ENCODE measurements at places on chromosomes 11 and 22.

GRCh38 chr11:64121663-64122410 is 44.1 kb downstream of the MACROD1 start:
- peak; percentile 46 for DNase-seq

DNA sequence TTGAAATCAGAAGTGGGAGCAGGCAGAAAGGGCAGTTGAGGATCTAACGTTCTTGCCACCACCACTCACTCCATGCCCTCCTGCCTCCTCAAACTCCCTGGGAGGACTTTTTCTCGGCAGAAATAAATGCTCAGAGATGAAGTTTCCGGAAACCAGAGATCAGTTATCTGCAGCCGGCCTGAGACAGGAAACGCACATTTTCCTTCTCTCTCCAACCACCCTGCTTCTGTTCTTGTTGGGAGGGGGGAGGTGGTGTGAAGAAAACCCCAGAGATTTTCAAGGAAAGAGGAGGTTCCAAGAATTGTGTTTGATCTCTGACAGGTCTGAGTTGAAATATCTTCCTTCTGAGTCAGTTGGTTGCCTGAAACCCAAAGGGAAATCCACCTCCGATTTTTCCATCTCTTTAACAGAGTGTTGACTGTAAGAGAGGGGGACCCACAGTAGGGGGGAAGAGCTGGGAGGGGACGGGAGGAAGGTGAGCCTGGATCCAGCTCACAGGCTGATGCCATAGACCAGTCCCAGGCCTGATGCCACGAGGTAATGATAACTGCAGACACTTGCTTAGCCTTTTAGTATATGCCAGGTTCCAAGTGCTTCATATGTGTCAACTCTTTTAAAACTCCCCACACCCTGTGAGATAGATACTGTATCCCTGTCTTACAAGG is 100.8 kb downstream of the TRAF6 start:
- DNase-seq: no peak

- DNase-seq: no peak
Observed at GRCh38 chr11:123505546-123506299, 75.7 kb downstream of the GRAMD1B start.

DNA sequence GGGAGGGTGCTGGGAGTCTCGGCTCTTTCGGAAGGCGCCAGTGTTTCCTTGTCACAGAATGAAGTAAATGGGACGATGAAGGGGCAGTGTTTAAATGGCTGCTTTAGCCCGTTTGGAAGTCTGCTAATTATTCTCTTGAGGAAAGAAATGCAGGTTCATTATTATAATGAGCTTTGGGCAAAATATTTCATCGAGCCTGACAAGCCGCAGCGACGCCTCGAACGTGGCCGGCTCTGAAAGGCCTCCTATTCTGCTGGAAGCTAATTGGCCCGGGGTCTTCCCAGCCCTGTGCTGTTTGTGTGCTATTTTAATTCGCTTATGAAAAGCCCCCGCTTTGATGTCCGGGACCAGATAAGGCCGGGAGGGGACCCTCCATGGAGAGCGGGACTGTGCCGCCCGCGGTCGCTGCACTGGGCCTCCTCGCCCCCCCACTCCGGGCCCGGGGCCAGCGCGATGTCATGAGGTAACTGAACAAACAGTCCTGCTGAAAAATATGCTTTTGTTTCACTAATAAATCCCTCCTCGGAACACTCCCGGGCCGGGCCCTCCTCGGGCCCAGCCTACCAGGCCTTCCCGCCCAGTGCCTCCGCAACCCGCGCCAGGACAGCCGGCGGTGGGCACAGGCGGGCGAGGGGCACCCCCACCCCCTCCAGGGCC is 78.4 kb downstream of the CDKN1C start:
- no peak for DNase-seq

GRCh38 chr11:9138612-9139579 is 47.5 kb upstream of the SCUBE2 start:
- peak; percentile 82 for DNase-seq

DNA sequence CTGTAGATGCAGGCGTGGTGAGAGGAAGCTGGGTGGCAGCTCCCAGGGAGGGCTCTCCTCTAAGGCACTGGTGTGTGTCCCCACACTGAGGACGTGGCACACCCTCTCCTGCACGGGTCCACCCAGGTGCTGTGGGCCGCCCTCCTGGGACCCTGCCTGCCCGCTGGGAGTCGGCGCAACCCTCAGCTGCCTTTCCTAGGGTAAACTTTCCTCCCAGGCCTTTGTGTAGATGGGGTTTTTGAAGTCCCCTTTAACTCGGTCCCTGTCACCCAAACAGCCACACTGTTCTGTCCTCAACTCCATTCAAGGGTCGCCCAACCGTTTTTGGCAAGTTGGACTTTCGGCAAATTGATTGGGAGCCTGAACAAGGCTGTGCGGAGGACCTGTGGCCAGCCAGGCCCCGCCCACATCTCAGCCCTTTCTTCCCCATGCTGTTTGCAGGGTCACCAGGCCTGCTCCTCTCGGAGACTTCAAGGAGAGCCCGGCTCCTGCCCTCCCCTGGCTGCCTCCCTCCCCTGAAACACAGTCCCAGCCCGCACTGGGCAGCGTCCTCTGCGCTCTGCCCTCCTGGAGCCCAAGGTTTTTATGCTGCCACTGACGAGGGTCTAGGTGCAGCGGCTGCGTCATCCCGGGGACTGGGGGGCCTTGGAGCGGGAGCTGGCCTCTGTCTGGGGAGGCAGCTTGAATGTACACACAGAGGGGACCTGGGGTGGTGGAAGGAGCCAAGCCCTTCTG is 1126.2 kb downstream of the BRD1 start:
- no peak for DNase-seq

DNA sequence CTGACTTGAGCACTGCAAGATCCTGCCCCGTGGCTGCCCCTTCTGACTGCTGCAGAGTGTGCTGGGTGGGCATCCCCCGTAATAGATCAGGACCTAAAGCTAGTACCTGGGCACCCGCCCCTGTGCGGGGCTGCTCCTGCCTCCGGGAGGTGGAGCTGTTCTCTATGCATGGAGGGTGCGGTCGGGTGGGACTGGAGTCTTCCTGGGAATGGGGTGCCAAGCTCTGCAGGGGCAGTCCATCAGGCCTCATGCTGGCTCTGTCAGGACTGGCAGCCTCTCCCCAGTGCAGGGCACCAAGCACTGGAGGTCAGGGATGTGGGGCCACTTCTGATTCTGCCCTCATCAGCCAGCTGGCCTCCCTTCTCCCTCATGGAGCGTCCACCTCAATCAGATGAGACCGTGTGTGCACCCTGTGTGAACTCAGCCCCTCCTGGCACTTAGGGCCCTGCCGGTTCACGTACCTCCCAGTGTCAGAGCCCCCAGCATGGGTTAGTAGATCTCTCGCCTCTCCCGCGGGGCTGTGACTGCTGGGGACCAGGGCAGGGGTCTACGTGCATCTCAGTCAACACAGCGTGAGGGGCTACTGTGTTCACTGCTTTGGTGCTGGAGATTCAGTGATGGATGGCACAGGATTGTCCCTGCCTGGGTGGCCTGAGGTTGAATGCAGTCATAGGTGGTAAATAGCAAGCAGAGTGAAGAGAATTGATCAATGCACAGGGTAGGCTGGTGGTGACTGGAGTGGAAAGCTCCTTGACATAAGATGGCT is 30.8 kb downstream of the MPPED1 start:
- DNase-seq: no peak
